Stimulated activated CD8-positive, alpha-beta memory T cell treated with anti-CD3 and anti-CD28 coated beads, Interleukin-15, amount 100 ng/mL, for 48 hours (primary cell): ENCODE measurements at places on chromosomes 3 and 15.

DNA sequence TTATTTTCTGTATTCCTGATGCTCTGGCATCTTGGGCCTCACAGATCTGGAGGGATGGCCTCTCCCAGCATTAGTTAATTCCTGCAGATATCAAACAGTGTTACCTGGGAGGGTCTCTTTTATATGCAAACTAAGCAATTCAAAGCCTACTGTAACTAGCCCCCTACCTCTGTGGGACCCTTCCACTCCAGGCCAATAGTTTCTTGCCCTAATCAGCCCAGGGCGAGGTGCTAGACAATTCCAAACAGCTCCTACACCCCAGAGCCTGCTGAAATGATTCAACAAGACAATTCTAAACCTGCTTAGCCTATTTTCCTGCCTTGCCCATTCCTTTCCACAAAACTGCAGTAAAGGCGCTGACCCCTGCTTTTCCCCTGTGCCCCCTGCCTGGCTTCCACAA, 106.6 kb upstream of the IGSF10 start:
- DNase-seq: no peak

- no peak for DNase-seq
Observed at GRCh38 chr3:193665370-193665989, 72.5 kb downstream of the OPA1 start.

- DNase-seq: no peak
Observed at GRCh38 chr15:83769411-83769999, 115.6 kb downstream of the ADAMTSL3 start.

DNA sequence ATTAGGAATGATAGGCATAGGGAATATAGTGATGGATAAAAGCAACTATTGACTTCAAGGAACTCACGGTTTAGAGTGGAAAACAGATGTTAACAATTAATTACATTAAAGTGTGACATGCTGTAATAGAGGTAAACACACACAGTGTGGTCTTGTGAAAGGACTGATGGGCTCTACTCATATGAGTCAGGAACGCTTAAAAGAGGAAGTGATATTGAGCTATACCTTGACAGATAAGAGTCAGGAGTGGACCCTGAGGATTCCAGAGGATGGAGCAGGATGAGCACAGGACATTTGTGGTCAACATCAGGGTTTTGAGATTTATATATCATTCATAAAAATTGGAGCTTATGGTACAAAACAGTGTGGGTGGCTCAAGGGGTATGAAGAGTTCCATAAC, 11.0 kb downstream of the EXOG start:
- DNase-seq: no peak

GRCh38 chr15:23482764-23483489, 35.9 kb upstream of the GOLGA6L2 start:
- no peak for DNase-seq

GRCh38 chr3:139291276-139292051, 52.4 kb upstream of the MRPS22 start:
- DNase-seq: no peak
